Stimulated activated CD4-positive, alpha-beta T cell treated with anti-CD3 and anti-CD28 coated beads, Interleukin-12 subunit alpha, Interleukin-12 subunit beta, amount 100 ng/mL, for 4 hours (primary cell): ENCODE measurements at places on chromosomes 7 and 10.

DNA sequence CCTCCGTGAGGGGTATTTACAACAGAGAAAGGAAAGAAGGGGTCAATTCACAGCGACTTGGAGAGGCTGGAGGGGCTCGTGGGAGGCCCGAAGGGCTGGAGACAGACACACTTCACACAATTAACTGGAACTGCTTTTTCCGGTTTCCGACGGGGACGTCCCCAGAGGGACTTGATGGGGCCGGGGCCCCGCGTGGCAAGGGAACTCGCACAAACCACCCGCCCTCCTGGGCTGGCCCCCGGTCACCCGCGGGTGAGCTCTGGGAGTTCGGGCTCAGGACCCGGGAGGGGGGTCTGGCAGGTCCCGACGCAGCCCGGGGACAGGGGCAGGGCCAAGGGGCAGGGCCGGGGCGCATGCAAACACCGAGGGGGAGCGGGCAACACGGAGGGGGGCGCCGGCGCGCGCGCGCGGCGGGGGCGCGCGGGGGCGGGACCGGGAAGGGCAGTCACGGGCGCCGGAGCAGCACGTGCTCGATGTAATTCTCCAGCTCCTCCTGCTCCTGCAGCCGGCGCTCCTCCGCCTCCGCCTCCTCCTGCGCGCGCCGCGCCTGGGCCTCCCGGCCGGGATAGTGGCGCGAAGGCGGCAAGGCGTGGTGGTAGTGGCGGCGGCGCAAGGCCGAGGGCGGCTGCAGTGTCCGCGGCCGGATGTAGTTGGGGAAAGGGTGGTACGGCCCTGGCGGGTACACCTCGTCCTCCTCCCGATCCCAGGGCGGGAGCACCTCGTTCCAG is 2.7 kb downstream of the VGF start:
- no peak for DNase-seq

DNA sequence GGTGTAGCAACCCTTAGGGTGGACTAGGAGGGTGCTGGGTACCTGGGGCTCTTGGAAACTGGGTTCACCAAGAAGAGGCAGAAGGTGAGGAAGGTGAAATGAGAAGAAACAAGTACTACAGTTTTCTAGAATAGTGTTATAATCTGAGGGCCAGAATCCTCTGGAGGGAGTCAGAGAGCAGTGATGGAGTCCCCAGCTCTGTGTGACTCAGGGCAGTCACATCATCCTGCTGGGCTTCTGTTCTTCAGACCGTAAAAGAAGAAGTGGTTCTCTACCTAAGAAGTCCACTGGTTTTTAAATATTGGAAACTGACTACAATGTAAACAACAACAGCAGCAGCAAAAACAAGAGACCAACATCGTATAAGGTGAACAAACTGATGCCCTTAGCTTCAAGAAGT is 197.3 kb downstream of the PRPF18 start:
- DNase-seq, result no peak

- no peak for DNase-seq
Observed at GRCh38 chr7:155871211-155871610, 58.9 kb upstream of the SHH start.

- DNase-seq, result no peak
Observed at GRCh38 chr7:51589111-51589510, 272.5 kb upstream of the COBL start.

GRCh38 chr7:3094701-3095445 is 51.2 kb upstream of the CARD11 start:
- peak; percentile 21 for DNase-seq

DNA sequence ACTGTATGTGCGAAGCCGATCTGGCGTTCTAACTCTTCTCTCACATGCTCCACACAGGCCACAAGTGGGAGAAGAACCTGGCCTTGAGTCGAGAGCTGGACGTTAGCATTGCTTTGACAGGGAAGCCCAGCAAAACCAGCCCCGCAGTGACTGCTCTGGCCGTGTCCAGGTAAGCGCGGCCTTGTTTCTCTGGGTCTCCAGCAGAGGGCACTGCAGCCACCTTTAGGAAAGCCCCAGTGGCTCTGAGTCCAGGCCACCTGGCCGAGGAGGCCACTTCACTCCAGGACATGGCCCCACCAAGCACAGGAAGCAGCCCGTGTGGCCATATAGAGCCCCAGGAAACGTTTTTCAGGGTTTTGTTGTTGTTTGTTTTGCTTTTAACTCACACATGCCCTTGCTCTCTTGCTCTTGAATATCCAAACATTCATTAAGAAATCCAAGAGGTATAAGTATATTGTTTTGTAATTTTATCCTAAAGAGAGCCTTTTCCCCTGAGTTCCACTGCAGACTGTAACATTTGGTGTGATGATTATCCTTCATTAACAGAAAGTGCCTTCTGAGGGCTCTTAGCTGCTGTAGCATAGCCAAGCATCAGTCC is 41.8 kb upstream of the LRRC18 start:
- peak; percentile 12 for DNase-seq

- no peak for DNase-seq
Observed at GRCh38 chr10:51129946-51130544, 55.8 kb downstream of the PRKG1 start.
